ENCODE measurements at places on chromosomes 5 and 9. TPM values are rescaled to one million over a fixed set of nuclear protein-coding genes. Genes with fewer than 3 reads are reported as not detected.

SLC6A3 gene
- total RNA-seq, result not detected

MLANA gene
- not detected for total RNA-seq

IL4 gene
- not detected for total RNA-seq

C8G gene
- not detected for total RNA-seq

KLF9 gene
- total RNA-seq, result 19.0 TPM

UTP15 gene
- total RNA-seq, result 42.5 TPM

LRRC14B gene
- not detected for total RNA-seq

SPINK6 gene
- not detected for total RNA-seq

PCDHB14 gene
- not detected for total RNA-seq
